ENCODE measurements at places on chromosomes 2 and 18. TPM values are rescaled to one million over a fixed set of nuclear protein-coding genes. Genes with fewer than 3 reads are reported as not detected.
A peak's percentile ranks its signal among the peaks of the same experiment; 100 is the strongest.

Gene KHK
- 8.8 TPM for total RNA-seq

Gene LRRTM1
- not detected for total RNA-seq

Gene MSTN
- not detected for total RNA-seq

Gene IL1RN
- 1.8 TPM for total RNA-seq

Gene ELP2
- total RNA-seq, result 67.6 TPM

Gene CLIP4
- total RNA-seq, result 27.6 TPM

Gene BOK
- total RNA-seq, result not detected

Gene TUBA4B
- total RNA-seq, result not detected

Gene TMEM37
- total RNA-seq, result not detected

DNA sequence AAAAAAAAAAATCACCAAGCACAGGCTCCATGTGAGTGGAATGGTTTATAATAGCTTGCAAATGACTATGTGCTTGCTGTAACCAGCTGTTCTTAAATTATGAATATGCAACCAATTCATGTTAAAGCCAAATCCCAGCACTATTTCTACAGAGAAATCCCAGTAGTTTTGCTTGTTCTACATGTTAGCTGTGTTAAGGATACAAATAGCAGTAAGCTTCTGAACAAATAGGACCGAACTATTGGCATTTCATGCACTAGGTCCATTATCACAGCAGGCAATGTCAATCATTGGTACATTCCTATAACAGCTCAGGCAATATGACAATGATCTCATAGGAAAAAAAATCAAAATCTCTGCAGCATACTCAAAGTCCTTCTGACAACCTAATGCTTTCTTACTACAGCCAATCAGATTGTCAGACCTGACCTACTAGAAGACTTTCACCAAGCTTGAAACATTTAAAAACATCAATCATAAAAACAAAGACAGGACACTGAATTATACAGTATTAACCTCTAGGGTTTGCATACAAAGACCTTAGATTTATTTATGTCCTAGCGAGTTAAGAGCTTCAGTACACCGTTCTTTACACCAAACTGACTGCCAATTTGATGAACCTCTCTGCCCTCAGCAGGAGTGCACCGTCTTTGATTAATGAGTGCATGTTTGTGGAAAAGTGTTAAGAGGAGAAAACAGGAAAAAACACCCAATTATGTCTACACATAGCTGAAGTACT lies 6.4 kb downstream of the BAZ2B start:
- H3K27me3 ChIP-seq, result peaks cover 6% of the 10 kb centered on the region
- H3K4me3 ChIP-seq, result no peak overlapping the region
- H3K4me1 ChIP-seq, result peaks cover 5% of the 10 kb centered on the region
- H3K27ac ChIP-seq, result no peak overlapping the region
- no peaks in the 10 kb centered on the region for H3K36me3 ChIP-seq

DNA sequence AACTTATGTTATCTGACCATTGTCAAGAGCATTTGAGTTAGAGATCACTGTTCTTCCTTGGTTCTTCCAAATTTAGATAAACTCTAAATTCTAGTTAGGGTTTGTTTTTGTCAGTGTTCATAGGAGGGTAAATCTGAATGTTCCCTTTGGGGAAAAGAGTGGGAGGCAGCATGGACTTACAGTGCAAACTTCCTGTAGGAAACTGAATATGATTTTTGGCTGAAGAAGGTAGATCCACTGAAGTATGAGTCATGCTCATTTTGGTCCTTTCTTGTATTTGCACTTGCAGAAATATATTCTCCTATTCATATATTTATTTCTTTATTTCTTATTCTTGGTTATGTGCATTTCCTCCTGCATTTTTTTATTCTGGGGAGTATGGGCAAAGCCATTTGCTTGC lies 27.3 kb downstream of the CCDC85A start:
- no peaks in the 10 kb centered on the region for H3K4me1 ChIP-seq
- no peaks in the 10 kb centered on the region for H3K27me3 ChIP-seq
- H3K36me3 ChIP-seq, result no peaks in the 10 kb centered on the region
- no peak overlapping the region for H3K27ac ChIP-seq

DNA sequence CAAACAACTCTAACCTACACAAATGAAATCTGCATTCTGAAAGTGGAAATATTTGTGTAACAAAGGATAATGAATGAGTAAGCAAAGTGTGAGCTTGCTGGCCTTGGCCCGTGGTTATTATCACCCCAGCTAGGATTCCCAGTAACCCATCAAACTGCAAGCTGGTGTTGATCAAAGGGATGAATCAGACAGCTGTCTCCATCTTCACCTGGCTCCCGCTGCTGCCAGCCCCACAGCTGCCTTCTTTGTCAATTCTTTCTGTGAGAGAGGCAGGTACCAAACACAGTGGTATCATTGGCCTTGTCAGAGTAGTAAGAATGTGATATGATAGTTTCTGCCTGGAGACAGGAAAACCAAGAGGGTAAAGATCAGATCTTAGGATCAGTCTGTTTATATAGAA lies 25.2 kb upstream of the RGPD4 start:
- H3K36me3 ChIP-seq, result no peaks in the 10 kb centered on the region
- H3K4me1 ChIP-seq, result no peaks in the 10 kb centered on the region
- H3K4me3 ChIP-seq, result no peak overlapping the region
- no peaks in the 10 kb centered on the region for H3K27me3 ChIP-seq
- DNase-seq, result no peak
- H3K27ac ChIP-seq, result no peak overlapping the region

DNA sequence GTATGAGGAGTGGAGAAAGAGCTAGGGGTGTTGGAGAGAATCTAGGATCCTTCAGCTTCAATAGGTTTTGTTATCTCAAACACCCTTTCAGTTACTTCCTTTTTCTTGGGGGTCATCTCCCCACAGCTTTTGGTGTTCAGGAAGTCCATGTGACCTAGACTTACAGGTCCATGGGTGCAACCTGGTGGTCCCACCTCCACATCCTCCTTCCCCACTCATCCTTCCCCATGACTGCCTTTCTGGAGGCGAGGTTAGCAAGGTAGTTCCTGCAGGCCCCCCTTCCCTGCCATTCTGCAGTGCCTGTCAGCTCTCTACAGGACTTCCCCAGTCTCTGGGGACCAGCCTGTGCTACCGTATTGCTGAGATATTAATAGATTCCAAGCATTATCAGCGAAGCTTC lies 107.6 kb downstream of the TMEM17 start:
- no peak for DNase-seq
- H3K36me3 ChIP-seq, result peaks cover 2% of the 10 kb centered on the region
- no peak overlapping the region for H3K4me3 ChIP-seq
- H3K27me3 ChIP-seq, result no peaks in the 10 kb centered on the region
- no peak overlapping the region for H3K27ac ChIP-seq
- H3K4me1 ChIP-seq, result no peaks in the 10 kb centered on the region

DNA sequence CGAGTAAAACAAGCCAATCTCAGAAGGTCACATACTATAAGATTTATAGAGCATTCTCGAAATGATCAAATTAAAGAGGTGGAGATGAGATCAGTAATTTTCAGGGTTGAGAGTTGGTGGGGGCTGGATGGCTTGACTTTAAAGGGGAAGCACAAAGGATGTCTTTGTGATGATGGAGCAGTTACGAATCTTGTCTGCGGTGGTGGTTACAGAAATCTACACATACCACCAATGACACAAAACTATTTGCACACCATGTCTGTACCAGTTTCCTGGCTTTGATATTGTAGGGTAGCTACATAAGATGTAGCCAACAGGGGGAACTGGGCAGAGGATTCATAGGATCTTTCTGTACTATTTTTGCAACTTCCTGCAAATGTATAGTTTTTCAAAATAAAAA lies 190.6 kb upstream of the SMIM21 start:
- no peaks in the 10 kb centered on the region for H3K4me1 ChIP-seq
- no peaks in the 10 kb centered on the region for H3K27me3 ChIP-seq
- H3K36me3 ChIP-seq, result no peaks in the 10 kb centered on the region
- no peak for DNase-seq

- peak; percentile 83 for DNase-seq
- peak overlapping the region; percentile 86 for H3K27ac ChIP-seq
- H3K36me3 ChIP-seq, result peaks cover 83% of the 10 kb centered on the region
- peaks cover 11% of the 10 kb centered on the region for H3K27me3 ChIP-seq
- peaks cover 86% of the 10 kb centered on the region for H3K4me1 ChIP-seq
Measured at GRCh38 chr2:6909431-6910385, 7.5 kb upstream of the RNF144A start.

DNA sequence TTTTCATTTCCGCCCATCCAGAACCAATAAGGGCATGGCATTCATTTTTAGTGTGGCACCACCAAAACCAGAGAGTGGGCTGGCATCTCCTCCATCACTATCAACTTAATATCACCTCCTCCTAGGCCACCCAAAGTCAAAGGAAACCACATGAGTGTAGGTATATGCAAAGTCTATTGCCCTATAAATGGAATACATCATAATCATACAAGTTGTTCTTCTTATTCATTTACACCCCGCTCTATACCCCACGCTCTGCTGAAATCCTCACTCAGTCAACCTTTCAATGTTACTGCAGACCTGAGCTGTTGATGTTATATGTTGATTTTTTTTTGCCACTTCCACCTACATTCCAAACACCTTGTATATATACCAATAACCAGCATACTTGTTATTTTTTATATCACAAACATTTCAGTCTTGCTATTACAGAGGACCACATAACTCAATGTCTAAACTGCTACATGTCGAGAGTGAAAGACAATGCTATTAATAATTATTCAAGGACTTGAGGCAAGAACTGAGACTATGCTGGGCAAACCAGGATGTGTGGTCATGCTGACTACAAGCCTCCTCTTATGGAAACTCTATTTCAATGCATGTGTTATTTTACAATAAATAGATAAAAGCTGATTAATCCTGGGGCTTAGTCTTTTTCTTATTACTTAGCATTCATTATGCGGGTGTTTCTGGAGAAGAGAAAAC lies 466.5 kb upstream of the ID2 start:
- DNase-seq, result no peak
- H3K27me3 ChIP-seq, result no peaks in the 10 kb centered on the region
- no peak overlapping the region for H3K4me3 ChIP-seq
- H3K36me3 ChIP-seq, result peaks cover 15% of the 10 kb centered on the region
- peaks cover 19% of the 10 kb centered on the region for H3K4me1 ChIP-seq
- no peak overlapping the region for H3K27ac ChIP-seq

DNA sequence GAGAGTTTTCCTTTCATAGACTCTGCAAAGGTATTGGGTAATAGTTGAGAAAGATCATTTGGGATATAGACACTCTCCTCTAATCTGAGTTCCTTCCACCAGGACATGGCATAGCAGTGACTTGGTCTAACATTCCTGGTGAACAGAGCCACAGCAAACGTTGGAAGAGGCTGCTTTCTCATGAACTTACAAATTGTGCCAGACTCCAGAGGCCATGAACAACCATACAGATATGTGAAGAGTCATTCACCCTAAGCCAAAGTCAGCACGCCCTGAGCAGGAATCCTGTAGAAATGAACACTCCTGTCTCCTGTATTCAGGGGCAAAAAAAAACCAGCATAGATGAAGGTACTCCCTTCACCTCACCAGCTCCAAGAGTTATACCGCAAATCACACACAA lies 152.8 kb downstream of the TMEM18 start:
- no peak overlapping the region for H3K4me3 ChIP-seq
- H3K36me3 ChIP-seq, result no peaks in the 10 kb centered on the region
- H3K4me1 ChIP-seq, result no peaks in the 10 kb centered on the region
- peaks cover 3% of the 10 kb centered on the region for H3K27me3 ChIP-seq
- DNase-seq, result no peak

GRCh38 chr18:33781429-33781828 lies 203.4 kb downstream of the ASXL3 start:
- H3K27ac ChIP-seq, result no peak overlapping the region
- no peak for DNase-seq
- no peak overlapping the region for H3K4me3 ChIP-seq
- H3K4me1 ChIP-seq, result no peaks in the 10 kb centered on the region
- no peaks in the 10 kb centered on the region for H3K36me3 ChIP-seq

- H3K27ac ChIP-seq, result peak within 1 kb of the TSS; percentile 40
- H3K4me3 ChIP-seq, result no peak within 1 kb of the TSS
- H3K27me3 ChIP-seq, result peaks cover 70% of the 10 kb centered on the region
- no peak for DNase-seq
- peaks cover 7% of the 10 kb centered on the region for H3K4me1 ChIP-seq
Measured at GRCh38 chr2:212538305-212539071, at the start of gene ERBB4. ERBB4 (minus strand) TSS chr2:212538802; CDS start chr2:212538530, 272 bp downstream.

DNA sequence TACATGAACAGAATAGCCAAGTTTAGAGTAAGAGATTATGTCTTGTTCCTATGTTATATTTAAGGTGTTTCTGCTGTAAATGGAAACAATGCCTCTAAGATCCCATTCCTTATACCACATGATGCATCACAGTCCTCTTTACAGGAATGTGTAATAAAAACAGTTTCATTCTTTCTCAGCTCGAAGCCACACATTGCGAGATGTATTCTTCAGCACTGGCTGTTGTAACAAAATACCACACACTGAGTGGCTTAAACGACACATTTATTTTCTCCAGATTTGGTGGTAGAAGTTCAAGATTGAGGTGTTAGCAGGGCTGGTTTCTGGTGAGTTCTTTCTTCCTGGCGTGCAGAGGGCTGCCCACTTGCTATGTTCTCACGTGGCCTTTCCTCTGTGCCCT lies 246.2 kb downstream of the SOCS6 start:
- no peak overlapping the region for H3K4me3 ChIP-seq
- H3K27ac ChIP-seq, result no peak overlapping the region
- no peaks in the 10 kb centered on the region for H3K27me3 ChIP-seq
- no peak for DNase-seq
- no peaks in the 10 kb centered on the region for H3K4me1 ChIP-seq
- no peaks in the 10 kb centered on the region for H3K36me3 ChIP-seq

DNA sequence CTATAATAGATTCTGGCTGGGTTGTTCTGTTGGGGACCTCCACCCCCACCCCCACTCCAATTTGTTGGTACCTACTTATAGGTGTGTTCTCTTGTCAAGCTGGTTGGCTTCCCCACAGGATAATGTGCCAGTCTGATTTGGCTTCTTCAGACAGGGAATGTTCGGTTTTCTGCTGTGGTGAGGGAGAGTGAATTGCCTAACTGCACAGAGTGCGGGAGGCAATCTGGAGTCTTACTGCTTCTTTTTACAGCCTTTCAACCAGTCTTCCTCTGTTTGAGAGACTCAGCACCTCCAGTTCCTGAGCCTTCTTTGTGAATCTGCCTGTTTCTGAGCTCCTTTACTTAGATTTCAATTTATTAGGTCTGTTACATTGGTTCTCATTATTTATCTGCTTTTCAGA lies 27.4 kb upstream of the SNORC start:
- no peaks in the 10 kb centered on the region for H3K27me3 ChIP-seq
- H3K4me1 ChIP-seq, result peaks cover 32% of the 10 kb centered on the region
- peaks cover 43% of the 10 kb centered on the region for H3K36me3 ChIP-seq
- H3K27ac ChIP-seq, result peak overlapping the region; percentile 54
- DNase-seq, result no peak

- peaks cover 25% of the 10 kb centered on the region for H3K4me1 ChIP-seq
- no peaks in the 10 kb centered on the region for H3K27me3 ChIP-seq
- H3K36me3 ChIP-seq, result peaks cover 75% of the 10 kb centered on the region
- peak overlapping the region; percentile 100 for H3K4me3 ChIP-seq
- peak overlapping the region; percentile 98 for H3K27ac ChIP-seq
Measured at GRCh38 chr2:157441072-157441454, 2.8 kb downstream of the CYTIP start.

- no peaks in the 10 kb centered on the region for H3K4me1 ChIP-seq
- no peak overlapping the region for H3K27ac ChIP-seq
- H3K27me3 ChIP-seq, result no peaks in the 10 kb centered on the region
- peaks cover 1% of the 10 kb centered on the region for H3K36me3 ChIP-seq
- no peak for DNase-seq
- no peak overlapping the region for H3K4me3 ChIP-seq
Measured at GRCh38 chr2:221494556-221494955, 77.5 kb downstream of the EPHA4 start.

GRCh38 chr18:45408218-45408617 lies 207.1 kb upstream of the SLC14A2 start:
- H3K4me1 ChIP-seq, result no peaks in the 10 kb centered on the region
- H3K27me3 ChIP-seq, result peaks cover 6% of the 10 kb centered on the region
- no peak for DNase-seq
- no peak overlapping the region for H3K4me3 ChIP-seq
- no peaks in the 10 kb centered on the region for H3K36me3 ChIP-seq
